ENCODE measurements at places on chromosomes 1 and 21.

- DNase-seq: no peak
These were observed 124.8 kb upstream of the AJAP1 start for GRCh38 chr1:4529446-4530165.

GRCh38 chr21:33608559-33608958, 20.1 kb upstream of the DONSON start:
- no peak for DNase-seq

DNA sequence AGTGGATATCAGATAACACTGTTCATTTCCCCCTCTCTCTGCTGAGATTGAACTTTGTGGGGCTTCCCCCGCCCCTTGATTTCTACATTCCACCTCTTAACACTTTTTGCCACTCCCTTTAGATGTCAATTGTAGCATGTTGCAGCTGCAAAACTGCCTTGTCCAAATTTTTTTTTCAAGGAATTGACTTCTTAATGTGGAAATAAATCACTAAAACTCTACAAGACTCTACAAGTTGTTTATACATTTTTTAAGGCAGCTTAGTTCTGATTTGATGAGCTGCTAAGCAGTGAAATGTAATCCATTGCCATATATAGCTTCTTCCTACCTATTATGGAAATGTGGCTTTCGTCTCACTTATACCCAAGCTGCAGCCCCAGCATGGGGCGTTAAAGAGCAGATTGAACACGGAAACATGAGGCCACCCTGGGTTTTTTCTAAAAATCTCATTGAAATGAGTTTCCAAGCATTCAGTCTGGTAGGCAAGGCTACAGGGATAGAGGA, 132.2 kb downstream of the SYT2 start:
- DNase-seq: no peak

DNA sequence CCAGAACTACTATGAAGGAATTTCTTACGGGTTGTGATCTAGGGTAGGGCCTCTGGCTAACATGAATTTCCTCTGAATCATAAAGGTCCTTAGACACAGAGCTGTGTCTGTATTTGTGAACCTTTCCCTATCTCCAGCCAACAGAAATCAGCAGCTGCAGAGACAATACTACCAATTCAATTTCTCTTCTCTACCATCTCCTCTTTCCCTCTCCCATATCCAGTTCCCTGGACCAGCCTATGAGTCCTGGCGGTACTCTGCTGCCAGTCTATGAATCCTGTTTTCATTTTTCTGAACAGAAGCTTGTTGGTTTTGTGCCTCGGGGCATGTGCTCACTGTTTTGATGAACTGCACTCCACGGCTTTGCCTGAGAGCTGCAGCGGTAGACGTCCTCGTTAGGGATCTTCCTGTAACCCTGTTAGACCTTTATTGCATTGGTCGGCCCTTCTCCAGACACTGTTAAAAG, 458.0 kb upstream of the VAMP3 start:
- DNase-seq: no peak

- DNase-seq: no peak
These were observed 22.6 kb downstream of the ANKRD13C start for GRCh38 chr1:70331962-70332361.

DNA sequence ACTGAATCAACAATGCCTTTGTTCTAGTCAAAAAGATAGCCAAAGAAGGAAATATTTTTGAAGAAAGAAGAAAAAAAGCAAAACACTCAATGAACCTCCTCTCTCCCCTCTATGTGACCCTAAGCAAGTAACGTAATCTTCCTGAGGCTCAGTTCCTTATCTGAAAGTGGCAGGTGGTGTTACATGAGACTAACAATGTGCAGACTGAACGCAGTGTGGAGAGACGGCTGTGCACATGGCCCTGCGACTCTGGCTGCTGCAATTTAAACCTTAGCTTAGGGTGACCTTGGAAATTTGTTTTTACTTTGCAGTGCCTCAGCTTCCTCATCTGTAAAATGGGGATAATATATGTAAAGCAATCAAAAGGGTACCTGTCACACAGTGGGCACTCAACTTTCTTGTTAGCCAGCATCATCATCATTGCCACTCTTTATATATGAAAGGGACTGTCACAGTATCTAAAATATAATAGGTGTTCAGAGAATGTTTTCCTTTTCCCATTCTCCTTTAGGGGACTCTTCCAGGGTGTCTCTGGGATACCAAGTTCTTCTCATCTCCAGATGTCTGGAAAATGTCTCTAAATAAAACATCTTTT, 100.1 kb upstream of the JUN start:
- DNase-seq: peak; percentile 25

DNA sequence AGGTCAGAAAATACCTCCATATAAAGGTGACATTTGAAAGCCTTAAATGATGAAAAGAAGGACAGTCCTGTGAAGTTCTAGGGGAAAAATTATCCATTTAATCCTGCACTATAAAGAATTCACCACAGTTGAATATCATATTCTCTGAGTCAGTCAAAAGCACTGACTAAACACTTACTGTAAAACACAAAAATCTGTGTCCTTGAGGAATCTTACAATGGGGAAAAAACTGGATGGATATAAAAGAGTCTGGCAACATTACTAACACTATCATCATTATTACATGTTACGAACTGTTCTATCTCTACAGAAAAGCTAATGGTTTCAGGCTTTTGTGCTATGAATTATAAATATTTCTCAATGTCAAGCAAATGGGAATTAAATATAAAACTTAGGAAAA, 42.4 kb upstream of the HP1BP3 start:
- no peak for DNase-seq
